ENCODE measurements at places on chromosomes 5 and 9.
A peak's percentile ranks its signal among the peaks of the same experiment; 100 is the strongest.

DNA sequence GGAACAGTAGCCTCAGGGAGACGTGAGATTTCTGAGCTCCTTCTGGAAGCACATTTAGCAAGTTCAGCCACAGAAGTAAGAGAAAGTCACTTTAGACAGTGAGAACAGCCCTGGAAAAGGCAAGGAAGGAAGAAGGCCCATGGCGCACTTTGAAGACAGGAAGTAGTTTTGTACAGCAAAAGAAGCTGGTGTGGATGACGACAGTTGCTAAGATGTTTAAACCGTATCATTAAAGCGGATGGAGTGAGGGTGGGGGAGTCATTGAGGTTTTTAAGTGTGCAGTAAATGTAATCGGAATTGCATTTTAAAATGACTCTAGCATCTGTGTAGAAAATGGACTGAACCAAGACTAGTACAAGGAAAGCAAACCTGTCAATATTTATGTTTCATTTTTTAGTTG lies 15.3 kb upstream of the TRPM3 start:
- no peak for DNase-seq

DNA sequence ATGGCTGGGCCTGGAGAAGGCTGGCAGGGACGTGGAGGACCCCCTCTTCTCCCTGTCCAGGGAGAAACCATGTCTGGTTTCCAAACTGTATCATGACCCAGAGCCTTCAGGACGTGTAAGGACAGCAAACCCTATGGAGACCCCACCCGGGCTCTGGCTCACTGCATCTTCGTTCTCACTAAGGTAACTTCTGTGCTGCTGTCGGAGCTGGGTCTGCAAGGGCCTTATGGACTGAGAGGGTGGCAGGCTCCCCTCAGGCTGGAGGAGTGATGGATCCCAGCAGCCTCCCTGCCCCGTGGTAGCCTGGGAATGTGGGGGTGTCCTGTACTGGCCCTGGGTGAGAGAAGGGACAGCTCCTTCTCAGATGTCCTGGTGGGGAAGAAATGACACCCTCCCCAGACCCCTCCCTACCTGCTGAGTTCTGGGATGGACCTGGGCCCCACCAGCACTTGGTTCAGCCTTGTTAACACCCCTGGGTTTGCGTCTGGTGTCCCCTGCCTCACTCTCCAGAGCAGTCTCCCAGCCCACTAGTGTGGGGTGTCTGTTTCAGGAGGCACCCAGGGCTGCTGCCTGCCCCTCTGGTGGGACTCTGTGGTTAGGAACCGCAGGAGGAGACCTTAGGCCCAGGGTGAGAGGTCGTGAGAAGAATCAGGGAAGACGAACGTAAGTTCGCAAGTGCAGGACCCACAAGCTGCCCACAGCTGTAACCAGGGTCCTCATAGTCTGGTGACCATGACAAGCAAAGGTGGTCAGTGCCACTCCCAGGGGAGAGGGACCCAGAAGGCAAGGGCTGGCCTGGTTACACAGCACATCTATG lies 6.6 kb downstream of the SPATA31E1 start:
- no peak for DNase-seq

GRCh38 chr5:43561356-43561755 lies 4.5 kb upstream of the PAIP1 start:
- DNase-seq: no peak

GRCh38 chr9:38074441-38074961 lies 5.5 kb upstream of the SHB start:
- DNase-seq: peak; percentile 34

- no peak for DNase-seq
These were observed 13.8 kb downstream of the HNRNPK start for GRCh38 chr9:83966209-83966582.

- no peak for DNase-seq
These were observed 74.8 kb downstream of the ZNF354C start for GRCh38 chr5:179135006-179135405.

DNA sequence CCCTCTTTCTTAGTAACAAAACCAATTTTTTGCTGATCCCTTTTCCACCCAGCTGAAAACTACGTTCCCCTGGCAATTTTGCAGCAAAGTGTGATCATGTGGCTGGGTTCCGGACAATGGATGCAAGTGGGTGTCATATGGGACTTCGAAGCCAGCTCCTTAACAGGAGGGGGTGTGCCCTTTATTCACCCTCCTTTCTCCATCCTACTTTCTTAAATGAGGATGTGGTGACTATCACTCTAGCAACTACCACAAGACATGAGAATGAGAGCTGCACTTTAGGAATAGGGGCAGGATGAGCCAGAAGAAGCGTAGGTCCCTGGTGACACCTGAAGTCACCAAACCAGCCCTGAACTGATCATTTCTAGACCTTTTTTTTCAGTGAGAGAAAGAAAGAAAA lies 58.9 kb downstream of the IRF1 start:
- no peak for DNase-seq

- DNase-seq: no peak
These were observed 26.8 kb downstream of the ITGA1 start for GRCh38 chr5:52814352-52815148.

DNA sequence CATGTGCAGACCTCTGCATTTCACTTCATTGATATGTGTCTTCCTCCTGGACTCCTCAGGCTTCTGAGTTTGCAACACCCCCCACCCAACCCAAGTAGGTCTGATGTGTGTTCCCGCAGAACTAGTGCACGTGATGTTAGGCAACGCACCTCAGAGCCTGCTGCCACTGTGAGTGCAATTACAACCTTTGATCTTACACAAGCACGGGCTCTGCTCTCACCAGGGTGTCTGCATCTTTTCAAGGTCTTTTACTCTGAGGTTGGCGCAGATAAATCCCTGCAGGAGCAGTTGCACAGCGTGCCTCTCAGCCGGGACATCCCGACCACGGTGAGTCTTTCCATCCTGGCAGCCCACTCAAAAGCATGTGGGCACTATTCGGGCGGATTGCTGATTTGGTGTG lies 80.1 kb downstream of the EGFLAM start:
- DNase-seq: no peak

DNA sequence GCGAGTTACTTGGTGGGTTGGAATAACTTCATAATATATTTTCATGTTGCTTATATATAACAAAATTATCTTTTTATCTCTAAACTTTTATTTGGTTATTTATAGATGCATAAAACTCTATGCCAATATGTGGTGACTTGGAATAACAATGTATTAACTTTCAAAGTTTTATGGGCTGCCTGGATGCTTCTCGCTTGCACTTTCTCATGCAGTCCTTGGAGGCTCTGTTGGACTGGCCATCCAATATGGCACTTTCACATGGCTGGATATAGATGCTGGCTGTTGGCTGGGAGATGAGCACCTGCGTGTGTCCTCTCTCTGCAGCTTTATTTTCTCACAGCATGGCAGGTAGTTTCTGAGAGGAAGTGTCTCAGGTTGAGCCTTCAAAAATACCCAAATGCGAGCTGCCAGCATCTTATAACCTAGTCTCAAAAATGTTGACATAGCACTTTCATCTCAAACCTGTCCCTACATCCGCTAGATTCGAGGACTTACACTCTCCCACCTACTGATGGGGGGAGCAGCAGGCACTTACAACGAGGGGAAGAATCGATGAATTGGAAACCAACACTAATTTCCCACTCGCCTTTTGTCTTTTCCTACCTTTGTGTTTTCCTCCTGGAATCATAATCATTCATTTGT lies 48.3 kb upstream of the SMARCA2 start:
- no peak for DNase-seq

GRCh38 chr5:142151436-142152383 lies 43.1 kb downstream of the NDFIP1 start:
- peak; percentile 83 for DNase-seq

- DNase-seq: peak; percentile 60
These were observed 190.1 kb downstream of the CWC27 start for GRCh38 chr5:64958757-64959391.

DNA sequence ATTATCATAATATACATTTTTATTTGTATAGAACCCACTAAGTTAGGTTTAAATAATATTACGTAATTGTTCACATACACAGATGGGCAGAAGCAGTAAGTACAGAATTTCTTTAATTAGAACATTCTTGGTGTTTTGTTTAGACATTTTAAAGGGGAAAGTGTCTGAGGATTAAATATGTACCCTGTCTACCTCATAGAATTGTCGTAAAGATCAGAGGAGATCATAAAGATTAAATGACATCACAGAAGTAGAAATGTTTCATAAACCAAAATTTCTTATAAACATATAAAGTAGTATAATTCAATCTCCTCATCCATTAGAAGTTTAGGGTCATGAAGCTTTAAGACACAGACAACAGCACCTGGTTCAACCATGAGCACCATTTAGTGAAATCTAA lies 20.1 kb downstream of the DEPDC1B start:
- DNase-seq: no peak

GRCh38 chr9:14888875-14889274 lies 21.4 kb downstream of the FREM1 start:
- DNase-seq: no peak

DNA sequence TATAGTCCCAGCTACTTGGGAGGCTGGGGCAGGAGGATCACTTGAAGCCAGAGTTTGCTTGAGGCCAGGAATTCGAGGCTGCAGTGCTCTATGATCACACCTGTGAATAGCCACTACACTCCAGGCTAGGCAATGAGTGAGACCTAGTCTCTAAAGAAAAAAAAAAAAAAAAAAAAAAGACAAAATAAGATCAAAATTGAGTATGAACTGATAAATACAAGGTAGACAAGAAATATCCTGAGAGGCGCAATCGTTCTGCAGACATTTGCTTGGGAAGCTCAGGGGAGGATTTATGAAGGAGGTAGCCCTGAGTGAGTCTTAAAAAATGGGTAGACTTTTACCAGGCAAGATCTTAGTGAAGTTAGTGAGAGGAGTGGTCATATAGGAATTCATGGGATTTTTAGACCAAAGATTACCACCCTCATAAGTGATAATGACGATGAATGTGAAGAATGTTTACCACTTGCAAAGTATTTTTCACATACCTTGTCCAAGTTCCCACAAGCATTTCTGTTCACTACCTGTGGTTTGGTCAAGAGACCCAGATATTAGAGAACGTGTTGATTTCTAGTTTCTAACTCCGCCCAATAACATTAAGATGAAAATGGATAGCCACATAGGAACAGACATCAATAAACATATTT lies 4.4 kb downstream of the PDCD1LG2 start:
- DNase-seq: no peak

DNA sequence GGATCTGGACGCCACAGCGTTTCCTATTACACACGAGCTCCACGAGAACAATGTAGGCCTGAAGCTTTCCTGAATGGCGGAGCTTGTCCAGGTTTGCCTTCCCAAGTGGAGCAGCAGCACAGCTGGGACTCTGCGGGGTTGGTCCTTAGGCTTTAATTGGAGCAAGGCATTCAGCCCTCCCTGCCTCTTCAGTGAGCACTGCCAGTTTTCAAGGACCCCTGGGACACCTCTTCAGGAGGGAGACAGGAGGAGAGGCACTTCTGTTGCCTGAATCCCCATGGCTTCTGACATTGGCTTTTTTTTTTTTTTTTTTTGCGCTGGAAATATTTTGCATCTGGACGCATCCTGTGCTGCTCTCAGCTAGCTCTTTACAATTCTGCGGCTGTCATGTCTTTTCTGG lies 179.4 kb downstream of the SEMA6A start:
- DNase-seq: no peak

- no peak for DNase-seq
These were observed 114.0 kb downstream of the LHX2 start for GRCh38 chr9:124125651-124125977.

DNA sequence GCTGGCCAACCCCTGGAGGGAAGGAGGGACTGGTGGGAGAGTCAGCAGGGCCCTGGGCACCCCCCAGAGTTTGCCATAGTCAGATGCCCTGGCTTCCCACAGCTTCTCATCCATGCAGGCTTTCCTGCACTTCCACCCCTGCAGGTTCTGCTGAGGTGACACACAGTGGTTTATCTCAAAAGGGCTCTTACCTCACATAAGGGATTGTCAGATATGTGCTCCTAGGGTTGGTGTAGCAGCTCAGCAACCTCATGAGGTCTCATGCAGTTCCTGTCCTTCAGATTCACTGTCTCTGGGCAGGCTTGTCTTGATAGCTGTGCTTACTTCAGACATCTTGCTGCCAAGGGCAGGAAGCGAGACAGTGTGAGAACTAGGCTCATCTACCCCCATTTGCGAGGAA lies 143.4 kb downstream of the KDM4C start:
- DNase-seq: no peak
